ENCODE measurements at places on chromosomes 13 and 19.

GRCh38 chr19:50381881-50382729 lies 2.0 kb upstream of the POLD1 start:
- DNase-seq, result no peak

- no peak for DNase-seq
Observed at GRCh38 chr13:97881556-97881955, 71.9 kb upstream of the IPO5 start.

- no peak for DNase-seq
Observed at GRCh38 chr13:42396901-42397655, 125.1 kb downstream of the AKAP11 start.

- DNase-seq, result peak; percentile 80
Observed at GRCh38 chr13:42110410-42111155, 62.1 kb downstream of the DGKH start.

GRCh38 chr13:113649212-113649611 lies 8.8 kb downstream of the ATP4B start:
- DNase-seq, result no peak

DNA sequence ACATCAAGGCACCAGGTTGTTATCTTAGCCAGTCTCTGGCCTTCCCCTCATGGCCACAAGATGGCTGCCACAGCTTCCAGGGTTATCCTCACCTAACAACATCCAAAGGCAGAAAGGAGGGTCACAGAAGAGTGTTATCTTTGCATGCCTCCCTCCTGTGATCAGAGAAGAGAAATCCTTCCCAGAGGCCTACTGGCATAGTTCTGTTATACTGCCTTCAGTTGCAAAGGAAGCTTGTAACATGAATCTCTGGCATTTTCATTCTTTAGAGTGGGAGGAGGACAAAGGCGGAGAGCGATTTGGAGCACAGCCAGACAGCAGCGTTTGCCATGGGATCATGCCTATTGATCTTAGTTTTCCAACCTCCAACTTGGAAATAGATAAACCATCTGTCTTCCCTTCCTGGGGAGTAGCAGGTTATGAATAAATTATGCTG lies 135.7 kb downstream of the DNAJC15 start:
- no peak for DNase-seq

All from CD4-positive, alpha-beta T cell treated with Interleukin-10 for 1 hour (primary cell).